ENCODE measurements at places on chromosomes 4 and X. TPM values are rescaled to one million over a fixed set of nuclear protein-coding genes. Genes with fewer than 3 reads are reported as not detected.

The SH3TC1 gene
- total RNA-seq, result 50.1 TPM

The LRIT3 gene
- total RNA-seq, result not detected

DNA sequence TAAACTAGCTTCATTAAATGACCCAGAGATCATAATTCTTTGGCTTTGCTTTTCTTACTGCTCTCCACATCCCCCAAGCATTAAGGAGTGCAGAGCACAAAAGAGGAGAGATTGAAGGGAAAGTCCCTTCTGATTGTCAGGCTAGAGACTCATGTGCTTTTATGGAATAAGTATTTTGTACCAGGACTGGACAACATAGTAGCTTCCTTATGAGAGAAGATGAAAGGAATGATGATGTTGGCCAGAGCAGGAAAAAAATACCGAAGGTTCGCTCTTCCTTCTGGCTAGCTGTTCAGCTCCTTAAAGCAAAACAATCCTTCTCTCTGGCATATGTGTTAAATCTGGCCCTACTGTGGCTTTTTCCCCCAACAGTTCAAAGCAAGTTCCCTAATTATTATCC, 53.1 kb downstream of the HOPX start:
- H3K4me1 ChIP-seq, result peaks cover 11% of the 10 kb centered on the region
- no peaks in the 10 kb centered on the region for H3K36me3 ChIP-seq
- H3K4me3 ChIP-seq, result no peak overlapping the region
- no peak for DNase-seq
- no peak overlapping the region for H3K27ac ChIP-seq
- H3K27me3 ChIP-seq, result no peaks in the 10 kb centered on the region

DNA sequence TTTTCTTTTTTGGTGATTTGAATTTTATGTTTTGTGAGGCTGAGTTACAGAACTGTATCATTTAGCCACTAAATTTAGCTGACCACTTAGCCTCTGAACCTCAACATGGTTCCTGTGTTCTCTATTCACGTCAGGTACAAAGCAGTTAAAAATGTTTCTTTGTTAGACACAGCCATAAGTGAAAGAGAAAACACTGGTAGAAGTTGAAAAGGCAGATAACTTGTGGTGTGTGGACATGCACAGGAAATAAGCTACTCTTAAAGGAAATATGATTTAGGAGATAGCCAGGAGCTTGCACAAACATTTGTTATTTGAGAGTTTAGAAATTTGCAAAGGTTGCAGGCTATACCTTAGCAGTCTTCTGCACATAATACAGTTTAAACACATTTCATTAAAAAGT, 171.0 kb upstream of the RPS6KA3 start:
- DNase-seq, result peak; percentile 42
